Transverse colon (tissue), 4 donors: ENCODE measurements at places on chromosomes 12 and 14. TPM values are rescaled to one million over a fixed set of nuclear protein-coding genes. Genes with fewer than 3 reads are reported as not detected.

GRCh38 chr12:49545815-49546214 lies 7.0 kb downstream of the KCNH3 start:
- H3K36me3 ChIP-seq: no peaks in the 10 kb centered on the region
- H3K27ac ChIP-seq: no peak overlapping the region
- no peak for DNase-seq
- H3K4me3 ChIP-seq: no peak overlapping the region

DNA sequence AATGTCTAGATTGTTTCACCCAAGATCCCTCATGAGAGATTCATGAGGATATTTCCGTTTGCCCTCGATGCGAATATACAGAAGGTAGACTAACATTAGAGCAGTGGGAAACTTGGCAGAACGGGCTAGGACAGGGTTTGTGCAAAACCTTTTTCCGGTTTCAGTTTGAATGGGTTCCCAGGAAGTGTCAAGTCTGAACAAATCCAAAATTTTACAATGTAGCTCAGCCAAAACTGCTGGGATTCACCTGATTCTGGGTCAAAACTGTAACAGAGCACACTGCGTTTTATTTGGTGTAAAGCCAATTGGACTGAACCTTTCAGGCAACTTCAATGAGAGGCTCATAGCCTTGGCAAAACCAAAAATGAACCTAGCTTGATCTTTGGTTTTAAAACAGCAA lies 337.8 kb upstream of the DIO2 start:
- H3K4me3 ChIP-seq: no peak overlapping the region
- no peak overlapping the region for H3K27ac ChIP-seq
- H3K36me3 ChIP-seq: no peaks in the 10 kb centered on the region
- no peaks in the 10 kb centered on the region for H3K4me1 ChIP-seq

- DNase-seq: no peak
- H3K27ac ChIP-seq: no peak overlapping the region
- no peaks in the 10 kb centered on the region for H3K4me1 ChIP-seq
Measured at GRCh38 chr14:81095539-81095938, 125.2 kb downstream of the GTF2A1 start.

DNA sequence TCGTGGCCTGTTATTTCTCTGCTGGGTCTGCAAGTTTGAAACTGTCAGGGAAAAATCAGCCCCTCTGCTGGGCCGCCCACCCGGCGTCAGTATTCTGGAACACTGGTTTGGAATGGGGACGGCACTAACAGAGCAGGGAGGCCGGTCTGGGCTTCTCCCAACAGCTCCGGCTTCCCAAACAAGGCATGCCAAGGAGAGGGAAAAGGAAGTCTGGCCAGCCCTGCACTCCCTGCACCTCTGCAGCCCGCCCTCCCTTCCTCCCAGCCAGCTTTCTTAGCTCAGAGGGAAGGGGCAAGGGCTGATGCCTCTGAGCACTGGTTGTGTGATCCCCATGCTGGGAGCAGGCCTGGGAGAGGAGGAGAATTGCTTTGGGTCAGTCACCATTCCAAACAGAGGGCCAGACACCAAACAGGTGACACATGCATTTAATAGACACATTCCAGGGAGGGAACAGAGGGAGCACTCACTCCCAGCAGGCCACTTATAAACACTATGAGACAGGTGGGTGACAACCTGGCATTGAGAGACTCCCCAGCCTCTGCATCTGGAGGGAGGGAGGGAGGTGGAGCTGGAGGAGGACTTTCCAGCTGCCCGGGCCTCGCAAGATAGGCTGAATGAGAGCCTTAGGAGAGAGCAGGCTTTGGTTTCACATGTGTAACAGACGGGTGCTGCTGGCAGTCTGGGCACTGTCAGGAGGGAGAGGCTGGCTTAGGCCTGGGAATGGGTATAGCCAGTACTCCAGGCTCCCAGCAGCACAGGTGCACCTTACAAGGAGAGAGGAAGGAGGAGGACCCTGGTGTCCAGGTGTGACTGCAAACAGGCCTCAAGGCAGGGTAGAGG lies 10.3 kb downstream of the KRT75 start:
- H3K27me3 ChIP-seq: no peaks in the 10 kb centered on the region
- H3K36me3 ChIP-seq: no peaks in the 10 kb centered on the region
- no peak overlapping the region for H3K4me3 ChIP-seq
- H3K4me1 ChIP-seq: peaks cover 4% of the 10 kb centered on the region
- no peak for DNase-seq
- H3K27ac ChIP-seq: peak overlapping the region; percentile 73

DNA sequence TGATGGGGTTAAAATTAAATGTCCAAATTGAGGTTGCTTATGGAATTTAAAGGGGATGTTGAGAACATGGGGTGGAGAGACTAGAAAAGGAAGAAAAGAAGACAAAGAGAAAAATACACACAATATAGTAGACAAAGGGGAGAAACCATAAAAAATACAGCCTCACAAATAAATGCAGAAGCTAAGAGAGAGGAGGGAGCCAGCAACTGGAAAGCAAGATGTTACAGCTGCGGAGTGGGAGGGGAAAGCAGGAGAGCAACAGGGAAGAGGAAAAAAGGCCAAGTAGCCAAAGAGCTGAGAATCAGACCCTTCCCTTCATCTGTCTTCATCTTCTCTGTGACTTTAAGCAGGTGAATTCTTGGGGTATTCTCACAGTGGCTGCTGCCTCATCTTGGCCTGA lies 39.7 kb upstream of the SMUG1 start:
- no peaks in the 10 kb centered on the region for H3K4me1 ChIP-seq
- H3K36me3 ChIP-seq: no peaks in the 10 kb centered on the region
- DNase-seq: no peak
- H3K27ac ChIP-seq: no peak overlapping the region

- no peak overlapping the region for H3K4me3 ChIP-seq
- H3K4me1 ChIP-seq: peaks cover 3% of the 10 kb centered on the region
- H3K36me3 ChIP-seq: no peaks in the 10 kb centered on the region
- DNase-seq: no peak
Measured at GRCh38 chr12:89363582-89363981, 11.3 kb upstream of the DUSP6 start.

DNA sequence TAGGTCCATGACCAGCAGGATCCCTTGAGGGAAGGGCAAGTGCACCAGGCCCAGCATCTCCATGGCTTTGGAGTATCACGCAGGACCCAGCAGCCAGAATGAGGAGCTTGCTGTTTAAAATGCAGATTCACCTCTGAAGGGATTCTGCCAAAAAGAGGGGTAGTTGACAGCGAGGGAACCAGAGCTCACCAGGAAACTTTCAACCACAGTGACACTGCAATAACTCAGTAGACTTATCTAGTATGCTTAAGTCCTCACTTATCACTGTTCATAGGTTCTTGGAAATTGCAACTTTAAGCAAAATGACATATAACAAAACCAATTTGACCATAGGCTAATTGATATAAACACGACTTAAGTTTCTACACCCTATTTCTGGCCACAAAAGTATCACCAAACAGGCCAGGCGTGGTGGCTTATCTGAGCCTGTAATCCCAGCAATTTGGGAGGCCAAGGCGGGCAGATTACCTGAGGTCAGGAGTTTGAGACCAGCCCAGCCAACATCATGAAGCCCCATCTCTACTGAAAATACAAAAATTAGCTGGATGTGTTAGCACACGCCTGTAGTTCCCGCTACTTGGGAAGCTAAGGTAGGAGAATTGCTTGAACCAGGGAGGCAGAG lies 21.4 kb upstream of the CKAP4 start:
- DNase-seq: no peak
- H3K36me3 ChIP-seq: no peaks in the 10 kb centered on the region
- no peaks in the 10 kb centered on the region for H3K27me3 ChIP-seq

DNA sequence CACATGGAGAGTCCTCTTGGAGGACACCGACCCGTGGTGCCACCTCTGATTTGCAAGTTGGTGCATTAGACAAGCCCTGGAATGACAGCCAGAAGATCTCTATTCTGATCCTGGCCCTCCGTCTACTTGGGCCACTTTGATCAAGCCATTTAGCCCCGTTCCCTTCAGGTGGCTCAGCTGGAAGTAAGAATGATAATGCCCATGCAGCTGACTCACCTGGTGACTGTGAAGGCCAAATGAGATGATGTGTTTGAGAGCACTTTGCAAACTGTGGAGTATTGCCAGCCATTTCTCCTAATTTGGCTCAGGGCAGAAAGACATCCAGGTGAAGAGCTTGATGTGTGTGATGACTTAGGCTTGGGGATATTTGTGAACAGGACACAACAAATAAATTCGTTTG lies 165.9 kb downstream of the ETV6 start:
- no peaks in the 10 kb centered on the region for H3K36me3 ChIP-seq
- no peak for DNase-seq
- H3K27ac ChIP-seq: no peak overlapping the region

DNA sequence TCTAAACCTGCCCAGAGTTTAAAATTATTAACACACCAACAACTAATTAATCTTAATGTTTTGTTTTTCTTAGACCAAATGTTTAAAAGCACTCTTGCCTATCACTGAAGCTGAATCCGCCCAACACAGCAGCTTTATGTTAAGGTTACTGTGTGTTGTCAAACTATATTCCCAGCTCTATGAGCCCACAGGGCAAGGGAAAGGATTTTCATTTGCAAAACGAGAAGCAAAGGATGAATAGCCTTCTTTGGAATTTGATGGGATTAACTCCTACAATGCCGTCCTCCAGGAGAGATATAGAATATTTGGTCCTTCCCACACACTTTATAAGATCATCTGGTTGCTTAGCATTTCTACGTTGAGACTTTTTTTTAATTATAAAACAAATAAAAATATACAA lies 43.7 kb downstream of the DUSP16 start:
- H3K27me3 ChIP-seq: no peaks in the 10 kb centered on the region
- H3K27ac ChIP-seq: peak overlapping the region; percentile 84
- peaks cover 55% of the 10 kb centered on the region for H3K4me1 ChIP-seq
- no peaks in the 10 kb centered on the region for H3K36me3 ChIP-seq
- no peak for DNase-seq

DNA sequence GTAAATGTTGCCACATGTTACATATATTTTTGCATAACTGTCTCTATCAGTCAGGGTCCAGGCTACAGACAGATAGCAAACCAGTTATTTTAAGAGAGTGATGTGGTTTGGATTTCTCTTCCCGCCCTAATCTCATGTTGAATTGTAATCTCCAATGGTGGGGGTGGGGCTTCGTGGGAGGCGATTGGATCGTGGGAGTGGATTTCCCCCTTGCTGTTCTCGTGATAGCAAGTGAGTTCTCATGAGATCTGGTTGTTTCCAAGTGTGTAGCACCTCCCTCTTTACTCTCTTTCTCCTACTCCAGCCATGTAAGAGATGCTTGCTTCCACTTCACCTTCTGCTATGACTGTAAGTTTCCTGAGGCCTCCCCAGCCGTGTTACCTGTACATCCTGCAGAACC lies 704.2 kb upstream of the TBX3 start:
- H3K27me3 ChIP-seq: no peaks in the 10 kb centered on the region
- H3K27ac ChIP-seq: no peak overlapping the region
- H3K4me1 ChIP-seq: no peaks in the 10 kb centered on the region
- no peaks in the 10 kb centered on the region for H3K36me3 ChIP-seq

- DNase-seq: peak; percentile 49
- no peaks in the 10 kb centered on the region for H3K36me3 ChIP-seq
- H3K27me3 ChIP-seq: peaks cover 3% of the 10 kb centered on the region
- no peak overlapping the region for H3K27ac ChIP-seq
- no peaks in the 10 kb centered on the region for H3K4me1 ChIP-seq
Measured at GRCh38 chr12:1907652-1908611, 10.5 kb downstream of the CACNA2D4 start.

GRCh38 chr12:55946553-55946952 lies 15.6 kb downstream of the DGKA start:
- H3K4me1 ChIP-seq: no peaks in the 10 kb centered on the region
- H3K4me3 ChIP-seq: no peak overlapping the region
- H3K27me3 ChIP-seq: no peaks in the 10 kb centered on the region
- no peaks in the 10 kb centered on the region for H3K36me3 ChIP-seq

GRCh38 chr12:38025916-38026315 lies 290.7 kb upstream of the ALG10B start:
- no peak overlapping the region for H3K27ac ChIP-seq
- H3K27me3 ChIP-seq: no peaks in the 10 kb centered on the region
- H3K4me3 ChIP-seq: no peak overlapping the region
- no peaks in the 10 kb centered on the region for H3K4me1 ChIP-seq
- DNase-seq: no peak

DNA sequence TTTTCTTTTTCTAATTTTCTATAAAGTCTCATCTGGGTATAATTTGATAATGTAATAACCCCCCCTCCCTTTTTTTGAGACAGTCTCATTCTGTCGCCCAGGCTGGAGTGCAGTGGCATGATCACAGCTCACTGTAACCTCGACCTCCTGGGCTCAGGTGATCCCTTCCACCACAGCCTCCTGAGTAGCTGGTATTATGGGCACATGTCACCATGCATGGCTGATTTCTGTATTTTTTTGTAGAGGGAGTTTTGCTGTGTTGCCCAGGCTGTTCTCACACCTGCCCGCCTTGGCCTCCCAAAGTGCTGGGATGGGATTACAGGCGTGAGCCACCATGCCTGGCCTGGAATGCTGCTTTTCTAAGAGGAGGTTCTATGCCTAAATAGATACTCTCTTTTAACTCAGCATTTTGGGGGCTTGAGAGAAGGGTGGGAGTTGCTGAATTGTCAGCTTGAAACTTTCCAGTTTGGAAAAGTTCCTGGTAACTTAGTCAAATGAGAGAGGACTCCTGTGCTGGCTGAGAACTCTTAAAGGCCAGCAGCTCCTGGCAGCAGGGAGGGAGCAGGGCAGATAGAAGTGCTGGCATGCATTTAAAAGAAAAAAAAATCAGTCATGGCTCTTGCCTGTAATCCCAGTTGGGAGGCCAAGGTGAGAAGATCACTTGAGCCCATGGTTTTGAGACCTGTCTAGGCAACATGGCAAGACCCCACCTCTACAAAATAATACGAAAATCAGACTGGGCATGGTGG lies 13.0 kb downstream of the NUDT4 start:
- no peak overlapping the region for H3K27ac ChIP-seq
- no peaks in the 10 kb centered on the region for H3K36me3 ChIP-seq
- no peaks in the 10 kb centered on the region for H3K27me3 ChIP-seq
- H3K4me1 ChIP-seq: peaks cover 24% of the 10 kb centered on the region

DNA sequence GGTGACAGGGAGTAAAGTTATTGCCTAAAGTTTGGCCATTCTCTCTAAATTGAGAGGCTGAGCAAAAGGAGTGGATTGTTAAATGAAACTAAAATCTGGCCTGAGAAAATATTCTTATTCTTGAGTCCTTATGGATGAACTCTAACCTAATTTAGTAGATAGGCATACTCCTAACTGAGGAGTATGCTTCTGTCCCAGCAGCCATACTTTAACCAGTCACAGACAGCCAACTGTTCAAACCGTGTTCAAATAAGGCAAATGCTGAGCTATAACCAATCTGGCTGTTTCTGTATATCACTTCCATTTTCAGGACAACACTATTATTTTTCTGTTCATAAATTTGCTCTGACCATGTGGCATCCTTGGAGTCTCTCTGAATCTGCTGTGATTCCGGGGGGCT lies 75.9 kb upstream of the RERGL start:
- H3K36me3 ChIP-seq: no peaks in the 10 kb centered on the region
- no peaks in the 10 kb centered on the region for H3K27me3 ChIP-seq
- no peak overlapping the region for H3K27ac ChIP-seq
- DNase-seq: no peak

GPRC5D gene
- total RNA-seq: not detected

KRT71 gene
- total RNA-seq: not detected

RHEBL1 gene
- total RNA-seq: not detected
